ENCODE measurements at places on chromosomes 12 and 14. TPM values are rescaled to one million over a fixed set of nuclear protein-coding genes. Genes with fewer than 3 reads are reported as not detected.

FOXM1 gene
- 0.44 TPM for total RNA-seq

CD69 gene
- 2.9 TPM for total RNA-seq

CD163 gene
- total RNA-seq = 270 TPM

OTUB2 gene
- total RNA-seq = 0.24 TPM

CLEC4D gene
- 0.21 TPM for total RNA-seq

IL31 gene
- total RNA-seq = not detected

KLRC2 gene
- not detected for total RNA-seq

ANKS1B gene
- 3.1 TPM for total RNA-seq

DNA sequence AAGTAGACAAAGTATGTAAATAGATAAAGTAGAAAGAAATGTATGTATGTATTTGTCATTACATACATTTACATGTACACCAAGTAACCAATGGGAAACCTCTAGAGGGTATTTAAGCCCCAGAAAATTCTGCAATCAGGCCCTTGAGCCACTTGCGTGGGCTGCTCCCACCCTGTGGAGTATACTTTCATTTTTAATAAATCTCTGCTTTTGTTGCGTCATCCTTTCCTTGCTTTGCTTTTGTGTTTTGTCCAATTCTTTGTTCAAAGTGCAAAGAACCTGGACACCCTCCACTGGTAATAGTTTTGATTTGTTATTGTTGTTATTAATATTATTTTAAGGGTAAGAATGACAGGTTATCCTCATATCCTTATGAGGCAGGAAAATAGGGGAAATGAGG lies 21.8 kb downstream of the CAPS2 start:
- no peak for DNase-seq

DNA sequence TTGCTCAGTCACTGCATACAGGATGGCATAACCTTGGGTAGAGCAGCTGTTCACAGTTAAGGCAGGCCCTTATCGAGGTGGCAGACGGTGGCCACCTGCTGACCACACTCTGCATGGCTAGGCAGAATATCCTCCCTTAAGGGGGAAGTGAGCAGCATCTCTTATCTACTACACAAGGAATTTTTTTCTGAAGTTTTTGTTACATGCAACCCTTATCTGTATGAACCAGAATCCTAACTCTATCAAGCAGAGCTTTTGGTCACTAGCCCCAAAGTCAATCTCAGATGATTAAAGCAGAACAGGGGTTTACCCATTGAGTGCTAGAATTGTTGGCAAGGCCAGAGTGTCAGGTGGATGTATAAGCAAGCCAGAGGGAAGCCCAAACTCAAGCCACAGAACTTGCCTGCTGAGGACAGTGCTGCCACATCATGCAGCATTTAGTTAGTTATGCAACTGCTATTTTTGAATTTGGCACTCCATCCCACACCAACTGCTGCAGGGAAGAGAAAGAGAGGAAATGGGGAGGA lies 192.8 kb downstream of the TBX5 start:
- no peak for DNase-seq

DNA sequence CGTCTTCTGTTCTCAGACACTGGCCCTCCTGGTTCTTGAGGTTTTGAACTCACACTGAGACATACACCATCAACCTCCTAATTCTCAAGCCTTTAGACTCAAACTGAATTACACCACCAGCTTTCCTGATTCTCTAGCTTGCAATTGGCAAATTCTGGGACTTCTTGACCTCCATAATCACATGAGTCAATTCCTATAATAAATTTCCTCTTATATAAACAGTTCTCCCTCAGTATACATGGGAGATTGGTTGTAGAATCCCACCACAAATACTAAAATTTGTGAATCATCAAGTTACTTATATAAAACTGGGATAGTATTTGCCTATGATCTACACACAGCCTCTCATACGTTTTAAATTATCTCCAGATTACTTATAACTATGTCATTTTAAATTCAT lies 162.2 kb downstream of the DIO2 start:
- DNase-seq = no peak

GRCh38 chr14:101707068-101707842 lies 54.3 kb upstream of the PPP2R5C start:
- peak; percentile 41 for DNase-seq

GRCh38 chr14:97703006-97703760 lies 906.0 kb downstream of the VRK1 start:
- DNase-seq = no peak

GRCh38 chr12:120367924-120368788 lies 808 bp downstream of the MSI1 start:
- DNase-seq = no peak

GRCh38 chr14:78486081-78486480 lies 315.9 kb downstream of the NRXN3 start:
- no peak for DNase-seq

GRCh38 chr14:38070061-38070588 lies 137.6 kb upstream of the SSTR1 start:
- DNase-seq = no peak

GRCh38 chr14:106327234-106327633 lies 800.9 kb downstream of the TMEM121 start:
- no peak for DNase-seq

DNA sequence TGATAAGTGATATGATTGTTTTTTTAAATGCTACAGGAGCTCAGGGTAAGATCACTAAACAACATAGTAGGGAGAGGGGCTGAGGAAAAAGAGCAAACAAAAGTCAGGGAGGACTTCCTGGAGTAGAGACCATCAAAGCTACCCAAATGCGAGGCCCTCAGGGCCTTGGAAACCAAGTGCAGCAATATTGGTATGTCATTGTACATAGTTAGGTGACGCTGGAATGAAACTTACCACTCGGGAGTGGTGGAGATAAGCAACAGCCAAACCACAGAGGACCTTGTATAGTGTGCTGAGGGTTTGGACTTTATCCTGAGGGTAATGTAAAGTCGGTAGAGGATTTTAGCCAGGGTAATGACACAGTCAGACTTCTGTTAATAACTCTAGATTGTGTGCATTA lies 13.8 kb downstream of the KITLG start:
- no peak for DNase-seq

DNA sequence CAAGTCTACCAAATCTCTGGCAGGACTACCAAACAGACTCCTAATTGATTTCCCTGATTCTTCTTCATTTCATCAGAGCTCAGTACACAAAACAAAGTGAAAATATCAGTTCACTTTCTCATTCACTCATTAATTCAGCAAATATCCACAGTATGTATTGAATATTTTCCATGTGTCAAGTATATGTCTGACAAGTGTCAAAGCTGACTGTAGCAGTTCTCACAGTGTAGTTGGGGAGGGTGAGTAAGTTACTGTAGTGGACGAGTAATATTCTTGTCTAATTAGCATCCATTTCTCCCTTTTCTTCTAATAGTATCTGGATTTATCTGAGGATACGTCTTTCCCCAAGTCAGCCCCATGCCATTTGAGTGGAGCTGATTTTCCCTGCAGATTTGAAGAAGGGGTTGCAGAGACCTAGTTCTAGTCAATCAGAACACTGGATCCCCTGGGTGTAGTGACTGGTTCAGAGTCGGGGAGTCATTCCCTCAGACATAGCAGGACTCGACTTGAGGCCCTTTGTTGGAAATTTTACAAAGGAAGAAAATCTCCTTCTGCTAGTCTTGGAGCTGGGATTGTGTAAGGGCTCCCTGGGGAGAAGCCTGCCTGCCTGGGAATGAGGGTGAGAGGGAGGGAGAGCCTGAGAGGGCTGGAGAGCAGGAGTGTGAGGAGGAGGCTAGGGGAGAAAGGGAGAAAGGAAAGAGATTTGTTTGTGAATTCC lies 51.4 kb downstream of the GRIP1 start:
- DNase-seq = peak; percentile 24

GRCh38 chr12:80513211-80513610 lies 69.2 kb downstream of the PTPRQ start:
- DNase-seq = no peak

DNA sequence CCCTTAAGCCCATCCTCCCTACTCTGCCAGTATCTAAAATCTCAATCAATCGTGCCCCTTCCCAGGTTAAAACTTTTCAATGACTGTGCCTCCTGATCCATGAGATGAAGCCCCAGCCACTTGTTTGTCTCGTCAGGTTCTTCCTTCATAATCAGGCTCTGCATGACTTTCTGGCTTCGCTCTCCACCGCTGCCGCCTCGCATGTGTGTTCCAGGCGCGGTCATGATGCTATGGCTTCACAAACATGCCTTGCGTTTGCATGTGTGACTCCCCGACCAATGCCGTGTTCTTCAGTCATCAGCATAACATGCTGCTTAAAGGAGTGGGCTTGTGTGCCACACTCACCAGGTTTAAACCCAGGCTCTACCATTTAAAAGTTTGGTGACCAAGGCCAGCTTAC lies 5.0 kb upstream of the C1RL start:
- no peak for DNase-seq

- DNase-seq = no peak
These were observed 57.2 kb upstream of the BEGAIN start for GRCh38 chr14:100644383-100644782.

GRCh38 chr14:37197421-37198272 lies at the start of gene MIPOL1:
MIPOL1 (plus strand) TSS chr14:37197937; CDS start chr14:37247889, 49,952 bp downstream.
- DNase-seq = peak; percentile 90

GRCh38 chr12:3131129-3131528 lies 54.0 kb downstream of the TSPAN9 start:
- no peak for DNase-seq
